ENCODE measurements at places on chromosomes 11 and 22. TPM values are rescaled to one million over a fixed set of nuclear protein-coding genes. Genes with fewer than 3 reads are reported as not detected.

SLC17A6 gene
- not detected for total RNA-seq

PATE2 gene
- total RNA-seq: not detected

CADM1 gene
- total RNA-seq: 33.9 TPM

PGM2L1 gene
- total RNA-seq: 2.3 TPM

GRCh38 chr11:13687271-13687670 lies 18.8 kb downstream of the FAR1 start:
- no peak for DNase-seq

DNA sequence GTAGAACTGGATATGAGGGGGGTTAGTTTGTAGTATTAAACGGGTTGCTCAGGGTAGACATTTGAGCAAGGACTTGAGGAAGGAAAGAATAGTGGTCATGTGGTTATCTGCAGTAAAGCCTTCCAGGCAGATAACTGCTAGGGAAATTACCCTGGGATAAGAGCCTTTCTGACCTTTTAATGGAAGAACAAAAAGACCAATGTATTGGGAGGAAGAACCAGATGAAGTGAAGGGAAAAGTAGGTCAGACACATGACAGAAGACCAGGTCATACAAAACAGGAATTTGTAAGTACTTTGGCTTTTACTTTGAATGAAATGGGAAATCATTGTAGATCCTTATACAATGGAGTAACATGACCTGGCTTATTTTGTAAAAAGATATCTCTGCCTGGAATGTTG lies 241.9 kb upstream of the CTSC start:
- no peak for DNase-seq

OR52I2 gene
- not detected for total RNA-seq

- DNase-seq: no peak
Observed at GRCh38 chr11:6022956-6023355, 7.6 kb downstream of the OR56A1 start.

DNA sequence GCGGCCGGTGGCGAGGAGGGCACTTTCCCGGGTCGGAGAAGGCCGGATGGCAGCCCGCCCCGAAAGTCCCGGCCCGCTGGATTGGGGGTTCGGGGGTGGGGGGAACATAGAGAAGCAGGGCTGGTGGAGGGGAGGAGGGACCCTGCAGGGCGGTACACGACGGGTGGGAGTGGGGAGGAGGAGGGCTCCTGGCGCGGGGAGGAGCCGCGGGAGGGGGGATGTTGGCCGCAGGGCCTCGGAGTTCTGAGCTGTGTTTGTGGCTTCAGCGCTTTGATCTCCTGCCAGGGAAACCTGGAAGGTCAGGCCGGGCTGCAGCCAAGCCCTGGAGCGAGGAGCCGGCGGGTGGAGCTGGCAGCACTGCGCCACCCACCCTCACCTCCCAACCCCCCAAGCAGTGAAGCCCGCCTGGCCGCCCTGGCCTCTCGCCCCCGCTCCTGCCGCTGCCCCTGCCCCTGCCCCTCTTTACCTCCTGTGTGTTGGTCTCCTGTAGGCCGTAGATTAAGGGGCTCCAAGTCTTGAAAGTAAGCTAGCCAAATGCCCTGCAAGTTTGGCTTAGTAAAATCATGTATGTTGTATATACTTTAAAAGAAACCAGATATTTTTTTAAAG lies 30.9 kb downstream of the C22orf31 start:
- peak; percentile 72 for DNase-seq

OR51S1 gene
- total RNA-seq: not detected

Data from right atrium auricular region (tissue), 2 donors.